ENCODE measurements at places on chromosomes 1 and 21.

DNA sequence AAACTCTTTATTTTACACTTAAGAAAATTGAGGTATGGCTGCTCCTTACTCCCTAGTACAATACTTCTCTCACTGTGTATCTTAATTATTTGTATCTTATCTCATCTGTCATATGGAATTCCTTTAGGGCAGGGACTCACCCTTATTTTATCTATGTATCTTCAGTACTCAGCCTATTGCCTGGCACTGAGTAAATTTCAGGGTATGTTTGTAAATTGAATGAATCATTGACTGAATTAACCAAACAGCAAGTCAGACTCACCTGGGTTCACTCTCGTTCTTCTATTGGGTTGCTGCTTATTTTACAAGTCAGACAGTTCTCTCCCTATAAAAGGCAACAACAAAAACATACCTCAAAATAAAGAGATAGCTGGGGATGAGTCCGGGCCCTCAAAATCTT lies 63.8 kb downstream of the LAMC1 start:
- no peaks in the 10 kb centered on the region for H3K27me3 ChIP-seq
- H3K4me1 ChIP-seq = peaks cover 3% of the 10 kb centered on the region
- H3K27ac ChIP-seq = no peak overlapping the region
- H3K4me3 ChIP-seq = no peak overlapping the region
- no peak for DNase-seq

GRCh38 chr1:160206036-160206389 lies 829 bp downstream of the PEA15 start:
- H3K4me1 ChIP-seq = peaks cover 25% of the 10 kb centered on the region
- peak overlapping the region; percentile 87 for H3K4me3 ChIP-seq
- peak; percentile 29 for DNase-seq
- H3K27me3 ChIP-seq = no peaks in the 10 kb centered on the region
- H3K36me3 ChIP-seq = peaks cover 16% of the 10 kb centered on the region
- peak overlapping the region; percentile 77 for H3K27ac ChIP-seq

- no peak overlapping the region for H3K27ac ChIP-seq
- H3K4me3 ChIP-seq = no peak overlapping the region
- no peaks in the 10 kb centered on the region for H3K4me1 ChIP-seq
- no peaks in the 10 kb centered on the region for H3K27me3 ChIP-seq
- H3K36me3 ChIP-seq = no peaks in the 10 kb centered on the region
Measured at GRCh38 chr1:191866155-191866554, 292.1 kb upstream of the RGS18 start.

GRCh38 chr1:34884961-34885360 lies 25.4 kb upstream of the SMIM12 start:
- peaks cover 63% of the 10 kb centered on the region for H3K27me3 ChIP-seq
- H3K4me3 ChIP-seq = no peak overlapping the region
- H3K4me1 ChIP-seq = peaks cover 12% of the 10 kb centered on the region

GRCh38 chr1:244074559-244075171 lies 23.6 kb downstream of the ZBTB18 start:
- peaks cover 3% of the 10 kb centered on the region for H3K27me3 ChIP-seq
- peaks cover 10% of the 10 kb centered on the region for H3K4me1 ChIP-seq
- no peak for DNase-seq
- no peaks in the 10 kb centered on the region for H3K36me3 ChIP-seq

- no peak overlapping the region for H3K27ac ChIP-seq
- no peaks in the 10 kb centered on the region for H3K4me1 ChIP-seq
- H3K4me3 ChIP-seq = no peak overlapping the region
Measured at GRCh38 chr1:231972111-231972445, 345.5 kb downstream of the DISC1 start.

- H3K27ac ChIP-seq = no peak overlapping the region
- H3K27me3 ChIP-seq = peaks cover 17% of the 10 kb centered on the region
- no peak for DNase-seq
- H3K36me3 ChIP-seq = no peaks in the 10 kb centered on the region
- no peak overlapping the region for H3K4me3 ChIP-seq
Measured at GRCh38 chr1:30694280-30695175, 28.9 kb downstream of the MATN1 start.

GRCh38 chr21:26834181-26834905 lies 10.9 kb downstream of the ADAMTS1 start:
- no peak overlapping the region for H3K27ac ChIP-seq
- H3K27me3 ChIP-seq = no peaks in the 10 kb centered on the region
- no peaks in the 10 kb centered on the region for H3K4me1 ChIP-seq
- peak; percentile 31 for DNase-seq

DNA sequence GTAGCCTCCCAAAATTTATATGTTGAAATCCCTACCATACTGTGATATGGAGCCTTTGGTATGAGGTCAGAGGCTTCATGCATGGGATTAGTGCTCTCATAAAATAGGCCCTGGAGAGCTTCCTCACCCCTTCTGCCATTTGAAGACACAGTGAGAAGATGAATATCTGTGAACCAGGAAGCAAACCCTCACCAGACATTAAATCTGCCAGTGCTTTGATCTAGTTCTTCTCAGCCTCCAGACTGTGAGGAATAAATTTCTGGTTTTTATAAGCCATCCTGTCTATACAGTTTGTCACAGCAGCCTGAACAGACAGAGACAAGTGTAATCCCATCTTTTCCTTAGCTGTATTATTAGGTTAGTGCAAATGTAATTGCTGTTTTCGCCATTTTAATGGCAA lies 88.4 kb downstream of the OLFML2B start:
- H3K27ac ChIP-seq = no peak overlapping the region
- no peaks in the 10 kb centered on the region for H3K27me3 ChIP-seq
- H3K36me3 ChIP-seq = peaks cover 3% of the 10 kb centered on the region
- no peak for DNase-seq
- peaks cover 11% of the 10 kb centered on the region for H3K4me1 ChIP-seq
- no peak overlapping the region for H3K4me3 ChIP-seq

DNA sequence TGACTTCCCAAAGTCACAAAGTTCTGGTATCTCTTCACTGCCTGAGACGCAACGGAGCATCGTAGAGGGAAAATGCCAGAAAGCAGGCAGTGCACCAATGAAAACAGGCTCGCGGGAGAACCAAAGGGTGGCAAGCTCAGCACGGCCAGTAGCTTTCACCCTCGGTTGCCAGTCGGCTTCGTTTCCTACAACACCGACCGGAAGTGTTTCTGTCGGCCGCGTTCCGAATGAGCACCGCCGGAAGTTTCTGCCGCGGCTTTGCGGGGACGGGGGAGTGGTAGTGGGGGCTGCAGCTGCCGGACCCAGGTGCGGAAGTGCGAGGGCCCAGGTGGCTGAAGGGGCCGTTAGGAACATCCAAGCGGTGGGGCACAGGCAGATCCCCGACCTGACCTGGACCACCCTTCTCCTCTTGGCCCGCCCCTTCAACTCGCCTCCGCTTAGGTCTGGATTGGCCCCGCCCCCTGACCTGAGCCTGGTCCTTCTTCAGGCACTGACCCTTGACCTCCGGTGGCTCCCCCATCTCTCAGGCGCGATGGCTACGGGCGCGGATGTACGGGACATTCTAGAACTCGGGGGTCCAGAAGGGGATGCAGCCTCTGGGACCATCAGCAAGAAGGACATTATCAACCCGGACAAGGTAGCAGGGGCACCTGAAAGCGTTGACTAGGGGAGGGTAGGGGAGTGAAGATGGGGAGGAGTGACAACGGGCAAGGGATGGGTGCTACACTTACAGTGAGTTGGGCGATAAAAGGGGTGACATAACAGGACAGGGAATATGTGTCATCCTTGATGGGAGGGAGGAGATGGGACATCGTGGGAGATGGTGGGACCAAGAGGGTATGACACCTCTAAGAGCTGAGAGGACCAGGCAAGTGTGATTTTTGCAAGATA lies at the start of gene DMAP1:
TSS of gene DMAP1 (plus strand) at position 250 of the 891 bp plus-strand sequence. CDS start at position 533, 283 bp downstream.
- peaks cover 24% of the 10 kb centered on the region for H3K4me1 ChIP-seq
- H3K4me3 ChIP-seq = peak within 1 kb of the TSS; percentile 92
- peak; percentile 85 for DNase-seq
- H3K27me3 ChIP-seq = no peaks in the 10 kb centered on the region
- no peak within 1 kb of the TSS for H3K27ac ChIP-seq

DNA sequence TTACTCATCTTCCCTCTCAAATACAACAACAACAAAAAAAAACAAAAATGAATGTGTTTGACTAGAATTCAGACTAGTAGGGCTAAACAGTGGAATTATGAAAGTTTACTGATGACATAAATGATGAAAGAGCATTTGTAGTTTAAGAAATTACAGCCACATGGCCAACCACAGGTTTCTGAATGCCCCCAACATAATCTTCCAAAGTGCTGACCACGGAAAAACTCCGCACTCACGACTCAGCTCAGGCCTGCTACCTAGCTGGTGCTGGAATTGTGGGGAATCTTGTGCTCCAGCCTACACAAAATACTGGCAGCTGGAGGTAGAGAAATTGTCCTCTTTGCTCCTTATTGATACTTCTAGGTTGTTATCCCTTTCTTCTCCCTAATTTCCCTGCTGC lies 23.6 kb upstream of the TBX15 start:
- H3K36me3 ChIP-seq = no peaks in the 10 kb centered on the region
- no peak for DNase-seq
- H3K27ac ChIP-seq = no peak overlapping the region
- H3K4me3 ChIP-seq = no peak overlapping the region

DNA sequence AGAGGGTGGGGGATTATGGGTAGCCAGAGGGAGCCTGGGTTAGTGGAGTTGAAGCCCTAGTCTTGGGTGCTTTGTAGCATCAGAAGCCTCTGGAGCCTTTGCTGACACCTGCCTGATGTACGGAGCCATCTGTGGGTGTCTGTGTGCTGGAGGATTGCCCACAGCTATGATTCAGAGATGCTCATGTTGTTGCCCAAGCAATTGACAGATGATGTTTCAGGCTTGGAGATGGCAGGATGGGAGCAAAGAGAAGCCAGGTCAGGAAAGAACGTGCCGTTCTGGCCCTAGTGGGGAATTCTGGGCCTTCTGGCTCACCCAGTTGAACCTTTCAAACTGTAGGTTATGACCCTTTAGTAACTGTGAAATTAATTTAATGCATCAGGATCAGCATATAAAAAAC lies 27.6 kb downstream of the COQ8A start:
- peaks cover 46% of the 10 kb centered on the region for H3K36me3 ChIP-seq
- H3K4me3 ChIP-seq = no peak overlapping the region
- no peak overlapping the region for H3K27ac ChIP-seq

- H3K4me3 ChIP-seq = no peak overlapping the region
- H3K27ac ChIP-seq = no peak overlapping the region
- H3K27me3 ChIP-seq = peaks cover 5% of the 10 kb centered on the region
- H3K4me1 ChIP-seq = peaks cover 18% of the 10 kb centered on the region
- H3K36me3 ChIP-seq = no peaks in the 10 kb centered on the region
Measured at GRCh38 chr1:161082996-161083747, 6.2 kb downstream of the NECTIN4 start.

DNA sequence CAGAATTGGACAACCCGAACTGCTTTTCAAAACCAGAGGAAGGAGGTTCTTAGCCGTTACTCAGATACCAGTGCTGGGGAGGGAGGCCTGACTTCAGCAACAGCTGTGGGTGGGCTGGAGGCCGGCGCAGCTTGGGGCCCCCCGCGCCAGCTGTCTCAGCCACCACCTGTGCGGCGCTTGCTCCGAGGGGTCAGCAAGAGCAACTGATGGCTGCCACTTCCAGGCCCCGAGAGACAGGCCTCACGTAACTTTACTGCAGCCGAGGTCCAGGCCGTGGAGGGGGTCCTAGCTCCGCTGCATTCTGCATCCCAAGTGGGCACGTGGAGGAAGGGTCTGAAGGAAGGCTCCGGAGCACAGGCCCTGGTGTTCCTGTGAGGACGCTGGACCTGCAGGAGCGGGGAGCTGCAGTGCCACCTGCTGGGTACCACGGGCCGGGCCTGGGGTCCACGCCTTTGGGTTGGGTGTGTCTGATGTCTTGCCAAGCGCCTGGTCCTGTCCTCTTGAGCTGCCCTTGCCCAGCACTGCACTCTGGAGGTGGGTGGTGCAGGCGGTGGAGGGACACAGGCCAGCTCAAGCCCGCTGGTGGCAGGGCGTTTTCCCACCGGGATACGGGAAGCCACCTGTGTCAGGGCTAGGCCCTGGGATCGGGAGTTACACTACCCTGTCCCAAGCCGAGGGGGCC lies 9.8 kb downstream of the THAP3 start:
- no peaks in the 10 kb centered on the region for H3K27me3 ChIP-seq
- no peak overlapping the region for H3K4me3 ChIP-seq
- peaks cover 83% of the 10 kb centered on the region for H3K36me3 ChIP-seq
- no peak overlapping the region for H3K27ac ChIP-seq

GRCh38 chr21:14318578-14318977 lies 64.4 kb downstream of the HSPA13 start:
- no peak overlapping the region for H3K4me3 ChIP-seq
- peak; percentile 16 for DNase-seq
- no peaks in the 10 kb centered on the region for H3K4me1 ChIP-seq
- no peaks in the 10 kb centered on the region for H3K27me3 ChIP-seq
- no peaks in the 10 kb centered on the region for H3K36me3 ChIP-seq
